CD4-positive, alpha-beta T cell treated with Interleukin-6 at 100 ng/mL for 8 hours (primary cell): ENCODE measurements at places on chromosomes 3 and 15.

GRCh38 chr15:40287505-40287904, 4.6 kb upstream of the ANKRD63 start:
- no peak for DNase-seq

DNA sequence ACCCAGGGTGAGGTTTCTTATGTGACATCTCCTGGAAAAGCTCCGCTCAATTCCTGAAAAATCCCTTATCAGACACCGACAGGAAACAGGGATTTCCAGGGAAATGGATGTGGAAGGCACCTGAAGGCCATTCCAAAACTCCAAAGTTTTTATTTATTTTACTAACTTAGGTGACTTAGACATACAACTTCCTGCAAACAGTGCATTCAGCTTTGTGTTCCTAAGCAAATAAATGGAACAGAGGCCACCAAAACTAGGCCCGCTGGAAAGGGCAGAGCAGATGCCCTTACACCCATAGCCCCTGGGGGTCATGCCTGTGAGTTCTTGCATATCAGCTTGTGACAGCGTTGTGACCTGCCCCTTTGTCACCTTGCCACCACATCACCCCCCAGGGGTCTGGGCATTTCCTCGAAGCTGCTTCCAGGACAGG, 239.4 kb downstream of the XXYLT1 start:
- DNase-seq, result no peak

- no peak for DNase-seq
Observed at GRCh38 chr3:34411596-34411995, 613.2 kb downstream of the PDCD6IP start.

DNA sequence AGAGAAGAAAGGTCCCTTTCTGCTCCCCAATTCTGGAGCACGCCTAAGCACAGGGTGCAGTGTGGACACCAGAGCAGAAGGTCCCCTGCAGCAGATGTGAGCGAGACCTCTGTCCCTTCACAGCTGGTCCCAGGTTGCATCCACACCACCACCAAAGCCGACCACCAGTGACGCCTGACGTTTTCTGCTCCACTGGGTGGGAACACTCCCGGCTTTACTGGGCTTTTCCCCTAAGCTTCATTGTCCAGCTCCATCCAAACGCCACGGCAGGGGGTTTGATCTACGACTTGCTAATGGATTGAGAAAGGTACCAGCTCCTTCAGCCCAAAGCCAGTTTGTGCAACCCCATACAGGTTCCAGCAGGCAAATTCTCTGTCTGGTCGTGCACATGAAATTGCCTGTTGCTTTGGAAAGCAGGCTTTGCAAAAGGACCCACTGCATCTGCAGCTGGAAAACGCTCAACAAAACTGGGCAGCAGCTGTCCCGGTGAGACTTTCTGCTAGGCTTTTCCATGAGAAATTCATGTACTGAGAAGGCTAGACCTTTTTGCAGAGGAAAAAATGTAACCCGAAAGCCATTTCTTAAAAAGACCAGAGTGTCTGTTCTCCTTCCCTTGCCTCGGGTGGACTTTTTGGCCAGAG, 31.1 kb downstream of the ADAMTS17 start:
- no peak for DNase-seq

DNA sequence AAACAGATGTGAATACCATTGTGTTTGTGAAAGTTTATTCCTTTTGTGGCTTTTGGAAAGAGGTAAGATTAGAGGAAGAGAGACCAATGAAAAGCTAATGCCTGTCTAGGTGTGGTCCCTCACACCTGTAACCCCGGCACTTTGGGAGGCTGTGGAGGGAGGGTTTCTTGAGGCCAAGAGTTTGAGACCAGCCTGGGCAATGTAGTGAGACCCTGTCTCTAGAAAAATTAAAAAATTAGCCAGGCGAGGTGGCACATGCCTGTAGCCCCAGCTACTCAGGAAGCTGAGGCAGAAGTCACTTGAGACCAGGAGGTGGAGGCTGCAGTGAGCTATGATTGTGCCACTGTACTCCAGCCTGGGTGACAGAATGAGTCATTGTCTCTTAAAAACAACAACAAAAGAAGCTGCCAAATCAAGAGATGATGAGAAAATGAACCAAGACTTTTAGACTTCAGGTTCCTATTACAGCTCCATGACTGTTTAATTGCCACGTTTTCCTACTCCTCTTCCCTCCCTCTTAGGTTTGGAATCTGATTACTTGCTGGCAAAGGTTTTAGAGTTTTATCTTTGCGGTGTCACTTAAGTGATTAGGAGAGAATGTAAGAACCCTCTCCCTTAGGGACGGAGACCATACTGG, 68.7 kb downstream of the CGNL1 start:
- no peak for DNase-seq
